ENCODE measurements at places on chromosomes 5 and 9. TPM values are rescaled to one million over a fixed set of nuclear protein-coding genes. Genes with fewer than 3 reads are reported as not detected.

SPATA9 gene
- 1.4 TPM for total RNA-seq

CNTFR gene
- total RNA-seq = not detected

WNT8A gene
- total RNA-seq = not detected

TMC1 gene
- total RNA-seq = not detected

VCAN gene
- 160 TPM for total RNA-seq

ZNF883 gene
- total RNA-seq = 1.0 TPM

LCN15 gene
- not detected for total RNA-seq

SMIM3 gene
- 234 TPM for total RNA-seq

HAVCR1 gene
- not detected for total RNA-seq

DNA sequence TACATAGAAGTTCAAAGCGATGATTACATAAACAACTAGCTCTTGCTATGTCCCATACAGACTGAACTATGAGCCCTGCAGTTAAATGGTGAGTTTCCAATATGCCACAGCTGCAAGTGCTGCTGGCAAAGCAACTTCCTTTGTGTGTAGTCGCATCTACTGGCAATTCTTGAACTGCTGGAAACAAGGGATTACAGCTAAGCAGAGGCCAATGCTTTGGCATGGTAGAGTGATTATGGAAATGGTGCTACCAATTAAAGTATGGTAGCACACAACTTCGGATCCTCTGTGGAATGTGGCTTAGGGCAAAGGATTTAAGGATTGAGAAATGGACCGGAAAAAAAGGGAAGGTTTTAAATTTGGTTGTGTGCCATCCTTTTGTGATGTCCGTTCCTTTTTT lies 856.6 kb downstream of the MAT2B start:
- DNase-seq = no peak

DNA sequence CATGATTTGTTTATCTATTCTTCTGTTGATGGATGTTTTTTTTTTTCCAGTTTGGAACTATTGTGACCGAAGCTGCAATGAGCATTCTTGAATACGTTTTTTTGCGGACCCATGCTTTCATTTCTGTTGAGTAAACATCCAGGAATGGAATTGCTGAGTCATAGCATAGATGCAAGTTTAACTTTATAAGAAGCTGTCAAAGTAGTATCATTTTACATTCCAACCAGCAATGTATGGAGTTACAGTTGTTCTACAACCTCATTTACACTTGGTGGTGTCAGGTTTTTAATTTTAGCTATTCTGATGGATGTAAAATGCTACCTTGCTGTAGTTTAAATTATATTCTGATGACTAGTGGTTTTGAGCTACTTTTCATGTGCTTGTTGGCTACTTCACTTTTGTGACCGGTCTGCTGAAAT lies 49.0 kb downstream of the NPR3 start:
- DNase-seq = peak; percentile 91

DNA sequence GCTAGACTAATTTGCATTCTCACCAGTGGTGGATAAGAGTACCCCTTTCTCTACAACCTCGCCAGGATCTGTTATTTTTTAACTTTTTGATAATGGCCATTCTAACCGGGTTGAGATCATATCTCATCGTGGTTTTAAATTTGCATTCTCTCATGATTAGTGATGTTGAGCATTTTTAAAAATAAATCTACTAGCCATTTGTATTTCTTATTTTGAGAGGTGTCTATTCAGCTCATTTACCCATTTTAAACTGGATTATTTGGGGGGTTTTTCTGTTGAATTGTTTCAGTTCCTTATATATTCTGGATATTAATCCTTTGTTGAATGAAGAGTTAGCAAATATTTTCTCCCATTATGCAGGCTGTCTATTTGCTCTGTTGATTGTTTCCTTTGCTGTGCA lies 139.6 kb downstream of the ARSB start:
- no peak for DNase-seq

DNA sequence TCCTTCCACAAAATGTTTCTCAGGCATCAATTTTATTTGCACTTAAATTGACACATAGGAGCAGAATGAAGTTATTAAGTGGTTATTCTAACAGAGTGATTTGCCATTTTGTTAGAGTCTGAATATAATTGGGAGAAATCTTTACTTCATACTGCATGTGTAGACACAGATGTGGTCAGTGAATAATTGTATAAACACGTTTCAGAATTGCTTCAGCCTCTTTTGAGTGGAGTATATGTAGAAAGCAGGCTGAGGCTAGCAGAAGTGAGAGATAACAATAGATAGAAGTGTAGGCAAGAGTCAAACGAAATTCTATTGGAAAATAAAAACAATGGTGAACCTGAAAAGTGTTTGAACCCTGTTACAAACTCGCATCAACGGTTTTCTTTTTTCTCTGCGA lies 270.7 kb downstream of the TMEM167A start:
- no peak for DNase-seq

- DNase-seq = no peak
Measured at GRCh38 chr5:38384396-38384795, 126.0 kb downstream of the EGFLAM start.

DNA sequence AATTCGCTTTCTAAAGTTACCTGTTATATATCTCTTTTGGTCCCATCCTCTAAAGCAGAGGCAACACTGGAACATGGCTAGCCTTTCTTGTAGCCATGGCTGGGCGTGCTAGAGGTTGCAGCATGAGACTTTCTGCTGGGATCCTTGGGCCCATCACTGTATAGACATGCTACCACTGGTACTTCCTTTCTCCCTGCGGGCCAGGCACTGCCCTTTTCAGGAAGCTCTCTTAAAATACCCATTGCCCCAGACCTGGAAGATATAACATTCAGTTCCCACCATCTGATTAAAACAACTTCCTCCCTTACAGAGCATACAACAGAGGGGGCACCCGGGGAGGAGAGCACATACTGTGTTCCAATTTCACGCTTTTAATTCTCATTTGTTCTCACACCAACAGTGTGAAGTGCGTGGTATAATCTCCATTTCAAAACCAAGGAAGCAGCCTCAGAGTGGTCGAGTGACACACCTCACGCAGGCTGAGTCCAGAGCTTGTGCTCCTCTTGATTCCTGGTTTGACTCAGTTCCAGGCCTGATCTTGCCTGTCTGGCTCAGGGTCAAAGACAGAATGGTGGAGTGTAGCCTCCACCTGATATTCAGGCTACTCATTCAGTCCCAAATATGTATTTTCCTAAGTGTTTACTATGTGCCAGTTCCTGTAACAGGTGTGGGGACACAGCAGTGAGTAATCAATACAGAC lies 22.6 kb downstream of the PTGS1 start:
- no peak for DNase-seq

GRCh38 chr5:119417891-119418605 lies 34.2 kb upstream of the HSD17B4 start:
- DNase-seq = peak; percentile 44

DNA sequence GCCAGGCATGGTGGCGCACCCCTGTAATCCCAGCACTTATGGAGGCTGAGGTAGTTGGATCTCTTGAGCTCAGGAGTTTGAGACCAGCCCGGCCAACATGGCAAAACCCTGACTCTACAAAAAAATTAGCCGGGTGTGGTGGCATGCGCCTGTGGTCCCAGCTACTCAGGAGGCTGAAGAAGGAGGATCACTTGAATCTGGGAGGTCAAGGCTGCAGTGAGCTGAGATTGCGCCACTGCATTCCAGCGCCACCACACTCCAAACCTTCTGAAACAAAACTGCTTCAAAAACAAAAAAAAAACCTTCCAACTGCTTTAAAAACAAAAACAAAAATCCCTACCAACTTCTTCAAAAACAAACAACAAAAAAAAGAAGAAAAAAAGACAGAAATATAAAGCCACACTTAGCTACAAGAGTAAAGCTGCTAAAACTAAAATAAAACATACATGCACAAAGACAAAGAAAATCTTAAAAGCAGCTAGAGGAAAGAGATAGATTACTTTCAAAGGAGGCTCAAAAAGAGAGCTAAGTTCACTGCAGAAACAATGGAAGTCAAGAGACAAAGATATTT lies 11.4 kb downstream of the DCAF10 start:
- DNase-seq = no peak

DNA sequence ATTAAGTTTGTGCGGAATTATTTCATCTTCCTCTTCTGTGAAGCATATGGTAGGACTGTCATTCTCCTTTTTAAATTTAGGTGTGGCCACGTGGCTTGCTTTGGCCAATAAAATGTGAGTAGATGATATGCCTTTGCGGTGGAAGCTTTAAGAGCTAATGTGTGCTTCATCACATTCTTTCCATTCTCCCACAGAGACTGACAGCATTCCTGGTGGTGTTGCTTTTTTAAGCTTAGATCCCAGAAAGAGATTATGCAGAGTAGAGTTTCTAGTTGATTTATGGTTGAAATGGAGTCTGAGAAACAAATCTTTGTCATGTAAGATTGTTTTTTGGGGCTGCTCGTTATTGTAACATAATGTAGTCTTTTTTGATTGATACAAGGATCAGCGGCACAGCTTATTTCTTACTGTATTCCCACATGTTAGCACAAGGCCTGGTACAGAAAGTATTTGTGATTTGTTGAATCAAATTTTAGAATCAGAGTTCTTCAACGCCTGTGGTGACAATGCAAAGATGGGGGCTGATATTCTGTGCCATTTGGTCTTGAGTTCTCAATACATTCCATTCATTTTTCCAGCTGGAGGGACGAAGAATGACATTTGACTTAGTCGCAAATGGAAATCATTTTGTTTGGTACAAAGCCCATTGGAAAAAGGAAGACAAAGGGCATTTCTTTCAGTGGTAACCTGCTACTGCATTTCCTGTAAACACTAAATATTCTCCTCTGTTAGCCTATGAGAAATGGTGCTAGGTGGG lies 209.9 kb upstream of the VLDLR start:
- peak; percentile 53 for DNase-seq

GRCh38 chr5:37808945-37809344 lies 30.9 kb downstream of the GDNF start:
- DNase-seq = no peak

GRCh38 chr5:122480146-122480545 lies 168.1 kb downstream of the SNCAIP start:
- no peak for DNase-seq

DNA sequence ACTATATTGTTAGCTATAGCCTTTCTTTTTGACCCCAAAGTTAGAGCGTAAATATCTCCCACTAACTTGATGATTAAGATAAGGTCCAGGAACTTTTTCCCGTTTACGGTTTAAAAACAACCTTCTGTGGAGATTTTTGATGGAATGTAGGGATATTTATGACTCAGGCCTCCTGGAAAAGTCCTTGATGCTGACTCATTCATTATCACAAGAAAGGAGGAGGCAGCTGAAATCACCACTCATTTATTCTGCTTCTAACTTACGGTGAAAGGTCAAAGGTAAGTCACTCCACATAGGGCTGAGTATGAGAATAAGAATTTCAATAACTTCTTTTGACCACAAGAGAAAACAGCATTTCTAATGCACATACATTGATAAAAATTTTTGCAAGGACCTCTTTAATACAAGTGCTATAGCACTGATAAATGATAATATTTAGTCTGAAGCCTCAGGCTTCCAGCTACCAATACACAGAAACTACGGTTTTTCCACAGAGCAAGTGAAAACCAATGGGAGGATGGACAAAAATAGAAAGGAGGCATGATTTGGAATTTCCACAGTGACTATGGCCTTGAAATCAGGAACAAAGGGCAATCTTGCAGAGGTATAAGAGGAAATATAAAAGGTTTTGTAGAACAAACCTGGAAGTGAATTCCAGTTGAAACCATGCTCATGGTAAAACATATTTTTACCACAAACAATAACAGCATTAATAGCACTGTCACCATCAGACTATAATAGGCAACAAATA lies 146.5 kb downstream of the PPP2R2B start:
- peak; percentile 93 for DNase-seq

DNA sequence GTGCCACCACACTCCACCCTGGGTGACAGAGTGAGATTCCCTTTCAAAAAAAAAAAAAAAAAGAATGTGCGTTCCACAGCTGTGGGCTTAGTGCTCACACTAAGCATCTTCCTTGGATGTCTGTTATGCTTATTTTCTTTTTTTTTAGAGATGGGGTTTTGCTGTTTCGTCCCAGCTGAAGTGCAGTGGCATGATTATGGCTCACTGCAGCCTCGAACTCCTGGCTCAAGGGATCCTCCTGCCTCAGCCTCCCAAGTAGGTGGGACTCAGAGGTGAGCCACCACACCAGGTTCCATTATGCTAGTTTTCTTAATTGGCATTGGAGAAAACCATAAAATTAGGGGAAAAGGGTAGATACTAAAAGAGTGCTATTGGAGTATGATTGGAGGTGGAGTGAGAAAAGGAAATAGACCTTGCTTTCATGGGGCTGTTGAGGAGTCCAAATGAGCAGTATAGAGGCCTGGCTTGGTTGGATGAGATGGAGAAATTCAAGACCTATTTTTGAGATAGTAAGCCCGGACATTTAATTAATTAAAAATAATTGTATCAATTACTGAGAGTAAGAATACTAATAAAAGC lies 978 bp upstream of the BRD3OS start:
- DNase-seq = no peak

- DNase-seq = no peak
Measured at GRCh38 chr5:132099905-132100304, 26.3 kb downstream of the CSF2 start.

- DNase-seq = no peak
Measured at GRCh38 chr5:168374532-168374931, 83.1 kb downstream of the WWC1 start.

DNA sequence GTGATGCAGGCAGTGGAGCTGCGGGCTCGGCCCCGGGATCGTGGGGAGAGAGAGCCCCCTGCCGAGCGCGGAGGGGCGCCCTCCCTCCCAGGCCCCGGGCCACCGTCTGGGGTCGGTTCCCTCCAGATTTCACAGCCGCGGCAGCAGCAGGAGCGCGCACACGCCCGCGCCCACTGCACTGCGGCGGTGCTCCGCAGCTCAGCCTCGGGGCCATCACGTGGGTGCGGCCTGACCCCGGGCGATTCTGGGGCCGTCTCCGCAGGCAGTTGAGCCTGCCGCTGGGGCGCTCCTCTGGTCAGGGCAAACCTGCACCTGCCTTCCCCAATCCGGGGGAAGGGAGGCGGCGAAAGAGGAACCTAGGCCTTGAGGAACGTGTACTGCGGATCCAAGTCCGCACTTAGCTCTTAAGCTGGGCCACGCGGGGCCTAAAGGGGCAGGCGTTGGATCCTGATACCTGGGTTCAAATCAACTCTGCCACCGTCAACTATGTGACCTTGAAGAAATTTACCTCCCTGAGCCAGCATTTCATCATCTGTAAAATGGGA lies 9.4 kb upstream of the DELE1 start:
- DNase-seq = no peak
